ENCODE measurements at places on chromosomes 11 and 22.

DNA sequence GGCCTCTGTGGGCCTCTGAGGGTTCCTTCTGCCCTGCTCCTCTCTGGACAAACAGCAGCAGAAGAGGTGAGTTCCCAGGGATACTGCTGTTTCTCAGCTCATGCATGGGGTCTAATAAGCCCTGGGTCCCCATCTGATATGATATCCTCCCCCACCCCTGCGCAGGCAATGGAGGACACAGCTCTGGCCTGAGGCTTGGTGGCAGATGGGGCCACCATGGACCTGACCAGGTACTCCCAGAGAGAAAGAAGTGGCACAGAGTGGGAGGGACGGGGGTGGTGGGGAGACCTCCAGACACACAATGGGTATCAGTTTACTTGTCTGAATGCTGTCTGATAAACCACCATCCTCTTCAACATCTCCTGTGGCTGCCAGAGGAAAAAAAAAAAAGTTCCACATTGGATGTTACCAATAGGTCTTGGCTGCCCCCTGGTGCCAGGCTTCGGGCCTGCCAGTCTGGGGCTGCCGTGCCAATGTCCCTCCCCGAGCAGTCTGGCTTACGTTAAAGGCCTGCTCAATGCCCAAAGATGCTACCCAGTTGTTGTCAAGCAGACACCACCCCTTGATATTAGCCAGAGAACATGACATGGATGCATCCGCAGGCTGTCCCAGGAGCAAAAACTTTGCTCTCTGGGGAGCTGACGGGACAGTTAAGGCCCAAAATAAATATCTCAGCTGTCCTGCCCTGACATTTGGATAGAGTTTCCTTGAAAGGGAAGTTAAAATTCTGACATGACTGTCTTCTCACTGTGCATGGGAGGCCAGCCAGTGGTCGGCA, 27.9 kb upstream of the ABCC8 start:
- DNase-seq, result no peak

DNA sequence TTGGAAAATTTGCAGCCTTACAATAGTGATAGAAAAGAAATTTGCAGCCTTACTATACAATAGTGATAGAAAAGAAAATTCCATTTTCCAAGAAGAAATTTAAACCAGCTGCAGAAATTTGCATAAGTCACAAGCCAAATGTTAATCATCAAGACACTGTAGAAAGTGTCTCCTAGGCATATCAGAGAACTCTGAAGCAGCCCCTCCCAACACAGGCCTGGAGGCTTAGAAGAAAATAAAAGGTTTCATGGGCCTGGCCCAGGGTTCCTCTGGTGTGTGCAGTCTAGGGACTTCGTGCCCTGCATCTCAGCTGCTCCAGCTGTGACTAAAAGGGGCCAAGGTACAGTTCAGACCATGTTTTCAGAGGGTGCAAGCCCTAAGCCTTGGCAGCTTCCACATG, 6.0 kb downstream of the OR4A16 start:
- no peak for DNase-seq

DNA sequence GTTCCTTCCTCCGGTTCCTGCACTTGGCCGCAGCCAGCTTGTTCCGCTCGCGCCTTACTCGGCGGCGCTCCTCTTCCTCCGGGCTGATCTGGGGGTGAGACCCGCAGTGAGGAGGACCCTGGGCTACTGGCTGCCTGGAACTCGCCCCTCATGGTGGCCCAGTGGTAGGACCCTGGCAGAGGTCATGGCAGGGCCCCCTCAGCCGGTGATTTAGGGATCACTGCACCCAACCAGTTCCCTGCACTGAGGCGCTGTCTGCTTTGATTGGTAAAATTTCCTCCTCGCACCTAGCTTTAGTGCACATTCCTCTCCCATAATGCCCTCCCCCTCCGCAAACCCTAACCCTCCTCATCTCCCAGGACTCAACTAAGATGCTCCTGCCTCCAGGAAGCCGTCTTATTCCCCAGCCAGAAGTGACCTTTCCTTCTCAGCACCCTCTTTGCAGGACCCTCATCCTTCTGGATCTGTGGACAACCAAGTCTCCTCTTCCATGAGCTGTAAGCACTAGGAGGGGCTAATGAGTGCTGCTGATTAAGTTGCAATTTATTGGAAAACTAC, 3.6 kb downstream of the CCDC85B start:
- no peak for DNase-seq

GRCh38 chr22:19823191-19823901, 31.3 kb downstream of the GNB1L start:
- DNase-seq, result no peak

DNA sequence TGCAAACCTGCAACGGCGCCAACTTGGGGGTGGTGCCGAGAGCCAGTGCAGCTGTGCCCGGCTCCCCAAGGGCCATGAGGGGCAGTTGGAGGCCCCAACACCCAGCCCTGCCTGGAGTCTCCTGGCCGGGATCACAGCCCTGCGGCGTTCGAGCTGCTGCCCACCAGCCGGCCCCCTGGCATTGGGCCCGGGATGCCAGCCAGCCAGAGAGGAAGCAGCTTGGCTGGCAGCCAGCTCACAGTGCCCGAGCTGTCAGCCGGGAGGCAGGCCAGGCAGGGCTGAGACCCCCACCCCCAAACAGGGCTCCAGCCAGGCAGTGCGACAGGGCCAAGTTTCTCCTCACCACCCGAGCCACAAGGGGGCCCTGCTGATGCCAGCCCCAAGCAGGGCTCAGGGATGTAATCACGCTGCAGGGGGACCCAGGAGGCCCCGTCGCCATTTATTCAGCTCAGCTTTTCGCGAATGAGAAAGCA, 26.0 kb upstream of the TCF20 start:
- no peak for DNase-seq

GRCh38 chr11:20310137-20310536, 53.4 kb upstream of the HTATIP2 start:
- DNase-seq, result no peak

Measured in SW 1271 (cell line).